ENCODE measurements at places on chromosomes 12 and 14. TPM values are rescaled to one million over a fixed set of nuclear protein-coding genes. Genes with fewer than 3 reads are reported as not detected.

GRCh38 chr12:24038211-24038997 lies 88.9 kb upstream of the SOX5 start:
- peaks cover 2% of the 10 kb centered on the region for H3K4me1 ChIP-seq
- no peaks in the 10 kb centered on the region for H3K27me3 ChIP-seq
- no peaks in the 10 kb centered on the region for H3K36me3 ChIP-seq
- DNase-seq = no peak

DNA sequence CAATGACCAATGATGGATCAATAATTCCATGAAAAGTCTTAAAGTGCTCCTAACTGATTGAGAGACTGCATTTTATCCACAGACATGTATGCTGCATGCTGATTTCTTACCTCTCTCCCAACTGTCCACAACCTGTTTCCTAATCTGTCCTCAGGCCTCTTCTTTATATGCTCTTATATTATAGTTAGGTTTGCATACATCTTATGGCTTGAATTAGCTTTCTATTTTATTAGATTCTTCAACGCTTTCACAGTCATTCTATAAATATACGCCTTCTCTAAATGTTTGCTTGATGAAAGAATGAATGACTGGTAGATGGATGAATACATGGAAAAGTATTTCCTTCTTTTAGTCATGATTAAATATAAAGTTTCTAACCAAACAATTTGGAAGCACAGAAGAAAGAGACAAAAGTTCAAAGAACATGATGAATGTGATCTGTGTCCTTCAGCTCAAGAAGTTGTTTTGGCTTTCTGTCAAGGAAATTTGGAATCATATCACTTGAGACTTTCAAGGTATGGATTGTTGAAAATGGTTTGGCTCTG lies 91.8 kb upstream of the NPAS3 start:
- no peak overlapping the region for H3K27ac ChIP-seq
- H3K27me3 ChIP-seq = no peaks in the 10 kb centered on the region
- no peaks in the 10 kb centered on the region for H3K4me1 ChIP-seq

DNA sequence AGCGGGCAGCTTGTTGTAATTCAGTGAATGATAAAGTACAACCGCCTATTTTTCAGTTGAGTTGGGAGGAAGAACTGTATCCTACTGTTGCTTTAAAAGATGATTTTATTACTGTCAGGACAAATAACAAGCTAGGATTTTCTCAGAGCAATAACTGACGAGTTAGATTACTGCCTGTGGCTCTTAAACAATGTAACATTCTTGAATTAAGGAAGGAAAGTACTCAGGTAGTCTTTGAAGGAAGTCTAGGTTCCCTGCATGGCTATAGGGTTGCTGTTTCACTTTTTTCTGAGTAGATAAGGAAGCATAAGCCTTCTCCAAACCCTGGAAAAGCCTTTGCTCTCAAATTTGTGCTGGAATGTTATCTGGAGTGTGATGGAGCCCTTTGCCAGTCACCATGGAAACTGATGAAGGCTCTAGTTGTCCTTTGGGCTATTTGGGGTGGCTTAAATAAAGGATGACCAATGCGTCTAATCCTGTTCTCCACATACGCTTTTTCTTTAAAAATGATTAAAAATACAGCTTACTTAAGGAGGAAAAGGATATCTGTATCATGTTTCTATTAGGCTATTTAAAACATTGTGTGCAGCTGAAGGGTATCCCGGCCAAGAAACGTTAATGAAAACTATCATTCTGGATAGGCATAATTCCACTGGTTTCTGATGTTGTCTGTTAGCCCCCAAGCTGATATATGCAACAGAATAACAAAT lies 17.7 kb downstream of the NUBPL start:
- no peak overlapping the region for H3K27ac ChIP-seq
- no peak for DNase-seq
- no peak overlapping the region for H3K4me3 ChIP-seq
- no peaks in the 10 kb centered on the region for H3K36me3 ChIP-seq

DNA sequence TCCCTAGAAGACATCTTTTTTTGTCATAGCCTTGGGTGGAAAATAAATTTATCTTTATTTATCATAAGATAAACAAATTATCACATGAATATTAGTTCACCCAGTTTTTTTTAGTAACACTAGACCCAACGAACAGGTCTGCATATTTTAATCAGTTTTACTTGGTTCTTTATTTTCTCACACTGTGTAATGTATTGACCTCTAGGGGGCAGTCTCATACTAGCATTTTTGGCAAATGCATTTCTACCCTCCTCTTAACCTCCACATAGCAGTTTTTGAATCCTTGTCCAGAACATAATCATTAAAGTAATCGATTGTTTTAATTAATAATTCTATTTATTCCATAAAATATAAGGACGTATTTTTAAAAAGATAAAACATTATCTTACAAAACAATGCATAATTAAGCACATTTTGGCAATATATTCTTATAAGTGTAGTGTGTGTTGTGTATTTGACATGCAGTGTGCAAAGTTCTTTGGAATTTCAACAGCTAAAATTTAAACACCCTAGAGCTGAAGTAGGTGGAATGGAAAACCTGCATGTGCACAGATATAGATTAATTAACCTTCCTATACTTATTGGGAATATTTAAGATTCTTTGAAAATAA lies 31.6 kb upstream of the PTPRQ start:
- no peak overlapping the region for H3K4me3 ChIP-seq
- no peaks in the 10 kb centered on the region for H3K36me3 ChIP-seq
- DNase-seq = no peak
- H3K27ac ChIP-seq = no peak overlapping the region
- no peaks in the 10 kb centered on the region for H3K27me3 ChIP-seq

DNA sequence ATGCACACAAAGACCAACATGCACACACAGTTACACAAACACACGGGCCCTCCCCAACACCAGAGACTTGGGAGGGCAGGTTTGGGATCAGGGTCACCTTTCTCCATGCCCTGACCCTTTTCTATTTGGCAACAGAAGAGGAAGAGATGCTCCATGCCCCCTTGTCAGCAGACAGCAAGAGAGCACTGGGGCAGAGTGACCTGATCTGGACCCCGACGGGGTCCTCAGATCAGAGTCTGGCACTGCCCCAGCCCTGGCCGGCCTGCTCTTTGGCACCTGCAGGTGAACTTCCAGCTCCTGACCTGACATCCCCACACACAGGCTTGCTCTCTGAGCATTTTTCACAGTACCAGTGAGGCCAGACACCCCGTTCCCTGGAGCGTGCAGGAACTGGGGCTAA lies 21.4 kb downstream of the ADCY6 start:
- no peaks in the 10 kb centered on the region for H3K27me3 ChIP-seq
- no peak overlapping the region for H3K27ac ChIP-seq
- DNase-seq = no peak
- H3K4me3 ChIP-seq = no peak overlapping the region

DNA sequence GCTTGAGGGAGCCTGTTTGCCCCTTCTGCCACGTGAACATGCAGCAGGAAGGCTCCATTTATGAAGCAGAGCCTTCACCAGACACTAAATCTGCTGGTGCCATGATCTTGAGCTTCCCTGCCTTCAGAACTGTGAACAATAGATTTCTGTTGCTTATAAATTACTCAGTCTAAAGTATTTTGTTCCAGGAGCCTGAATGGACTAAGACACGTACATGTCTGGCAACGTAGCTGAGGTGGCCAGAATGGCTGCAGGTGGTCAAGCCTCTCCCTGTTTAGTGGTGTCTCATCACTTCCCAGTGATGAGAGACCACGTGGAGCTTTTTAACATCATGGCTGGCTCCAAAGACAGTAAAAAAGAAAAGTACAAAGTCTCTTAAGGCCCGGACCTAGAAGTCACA lies 32.2 kb upstream of the SLC38A2 start:
- H3K4me1 ChIP-seq = no peaks in the 10 kb centered on the region
- no peaks in the 10 kb centered on the region for H3K27me3 ChIP-seq
- peak overlapping the region; percentile 12 for H3K27ac ChIP-seq
- H3K36me3 ChIP-seq = no peaks in the 10 kb centered on the region

DNA sequence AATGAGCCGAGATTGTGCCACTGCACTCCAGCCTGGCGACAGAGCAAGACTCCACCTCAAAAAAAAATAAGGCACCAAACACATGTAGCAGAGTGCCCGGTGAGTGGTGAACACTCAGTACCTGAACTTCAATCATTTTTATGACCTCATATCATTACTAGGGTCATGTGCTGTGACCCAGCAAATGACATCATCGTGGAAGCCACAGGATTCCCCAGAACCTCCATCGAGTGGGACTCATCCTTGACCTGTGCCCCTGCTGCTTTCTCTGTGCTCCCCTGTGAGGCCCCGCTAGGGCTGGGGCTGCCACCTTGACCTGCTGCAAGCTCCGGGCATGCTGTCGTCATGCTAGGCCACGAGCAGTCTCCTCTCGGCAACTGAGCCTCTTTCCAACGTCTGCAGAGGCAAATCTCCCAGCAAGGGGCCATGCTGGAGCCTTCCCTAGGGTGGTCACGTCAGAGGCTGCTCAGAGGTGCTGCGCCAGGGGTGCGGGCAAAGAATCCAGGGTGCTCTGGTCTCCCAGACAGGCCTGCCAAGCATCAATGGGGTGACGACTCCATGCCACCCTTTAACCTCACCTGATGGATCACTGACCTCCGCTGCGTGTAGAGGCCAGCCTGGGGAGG lies 18.5 kb downstream of the GLTP start:
- H3K4me3 ChIP-seq = no peak overlapping the region
- no peaks in the 10 kb centered on the region for H3K4me1 ChIP-seq
- H3K36me3 ChIP-seq = peaks cover 2% of the 10 kb centered on the region
- no peak overlapping the region for H3K27ac ChIP-seq
- no peak for DNase-seq
- no peaks in the 10 kb centered on the region for H3K27me3 ChIP-seq

GRCh38 chr14:20614038-20614840 lies 23.1 kb upstream of the RNASE12 start:
- H3K27ac ChIP-seq = peak overlapping the region; percentile 80
- no peaks in the 10 kb centered on the region for H3K27me3 ChIP-seq
- no peaks in the 10 kb centered on the region for H3K36me3 ChIP-seq
- H3K4me1 ChIP-seq = peaks cover 1% of the 10 kb centered on the region
- no peak for DNase-seq

DNA sequence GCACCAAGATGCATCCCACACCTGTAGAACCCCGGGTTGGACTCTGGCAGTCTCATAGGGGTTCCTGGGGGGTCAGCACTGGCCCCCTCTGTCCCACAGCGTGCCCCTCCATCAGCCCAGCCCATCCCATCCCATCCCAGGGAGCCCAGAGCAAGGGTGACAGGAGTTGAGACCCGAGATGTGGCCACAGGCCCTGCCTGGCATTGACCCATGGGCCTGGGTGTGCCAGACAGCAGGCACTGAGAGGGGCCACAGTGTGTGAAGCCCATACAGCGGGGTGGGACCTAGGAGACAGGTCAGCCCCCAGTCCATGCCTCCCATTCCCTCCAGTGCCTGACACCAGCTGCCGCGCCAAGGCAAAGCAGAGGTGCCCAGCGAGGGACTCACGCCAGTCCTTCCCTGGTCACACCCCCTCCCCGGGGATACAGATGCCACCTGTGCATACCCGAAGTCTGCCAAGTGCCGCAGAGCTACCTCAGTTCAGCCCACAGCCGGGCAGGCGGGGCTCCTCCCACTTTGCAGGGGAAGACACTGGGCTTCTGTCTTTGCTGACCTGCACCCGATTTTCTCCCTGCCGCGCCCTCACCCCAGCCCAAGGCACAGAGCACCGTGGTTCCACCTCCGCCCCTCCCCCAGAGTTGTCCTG lies 50.4 kb downstream of the CYP46A1 start:
- no peaks in the 10 kb centered on the region for H3K4me1 ChIP-seq
- H3K36me3 ChIP-seq = no peaks in the 10 kb centered on the region
- peak; percentile 71 for DNase-seq
- H3K4me3 ChIP-seq = no peak overlapping the region
- no peak overlapping the region for H3K27ac ChIP-seq
- H3K27me3 ChIP-seq = no peaks in the 10 kb centered on the region

DNA sequence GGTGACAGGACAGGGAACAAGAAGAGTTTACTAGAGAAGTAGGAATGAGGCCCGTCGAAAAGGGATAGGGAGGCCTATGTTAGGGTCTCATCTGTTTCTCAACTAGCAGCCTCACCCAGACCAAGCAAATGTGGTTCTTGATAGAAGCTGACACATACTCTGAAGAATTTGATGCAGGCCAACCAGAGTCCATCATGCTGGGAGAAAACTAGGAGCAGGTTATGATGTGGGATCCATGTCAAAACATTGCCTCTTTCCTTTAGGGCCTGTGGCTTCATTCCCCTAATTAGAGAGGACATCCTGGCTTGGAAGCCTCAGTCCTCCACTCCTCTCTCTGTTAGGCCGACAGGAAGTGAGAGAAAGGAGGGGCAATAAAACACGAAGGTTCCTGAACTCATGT lies 122.8 kb downstream of the NTF3 start:
- no peaks in the 10 kb centered on the region for H3K27me3 ChIP-seq
- no peak for DNase-seq
- H3K4me1 ChIP-seq = no peaks in the 10 kb centered on the region
- no peak overlapping the region for H3K4me3 ChIP-seq
- H3K27ac ChIP-seq = no peak overlapping the region

GRCh38 chr12:119786539-119786938 lies 90.6 kb downstream of the CIT start:
- no peaks in the 10 kb centered on the region for H3K4me1 ChIP-seq
- no peaks in the 10 kb centered on the region for H3K36me3 ChIP-seq
- no peak overlapping the region for H3K27ac ChIP-seq
- DNase-seq = no peak
- no peak overlapping the region for H3K4me3 ChIP-seq

- peak overlapping the region; percentile 79 for H3K27ac ChIP-seq
- H3K4me3 ChIP-seq = no peak overlapping the region
- no peaks in the 10 kb centered on the region for H3K36me3 ChIP-seq
Observed at GRCh38 chr14:68250927-68251768, 431.6 kb downstream of the RAD51B start.

DNA sequence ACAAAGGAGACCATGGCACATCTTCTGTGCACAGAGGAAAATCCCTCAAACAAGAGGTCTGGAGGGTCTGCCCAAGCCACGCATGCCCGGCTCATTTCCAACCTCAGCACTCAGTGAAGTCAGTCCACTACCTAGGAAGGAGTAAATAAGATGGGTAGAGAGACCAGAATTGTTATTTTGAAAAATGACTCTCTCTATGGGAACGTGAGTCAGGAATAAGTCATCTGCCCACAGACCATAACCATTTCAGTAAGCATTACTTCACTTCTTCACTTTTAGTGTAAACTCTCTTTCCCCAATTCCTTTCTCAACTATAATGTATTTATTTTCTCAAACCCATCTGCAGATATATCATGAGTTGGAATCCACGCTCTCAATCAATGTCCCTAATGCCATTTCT lies 1039.9 kb upstream of the USP15 start:
- H3K4me3 ChIP-seq = no peak overlapping the region
- H3K36me3 ChIP-seq = no peaks in the 10 kb centered on the region
- no peaks in the 10 kb centered on the region for H3K4me1 ChIP-seq
- H3K27me3 ChIP-seq = no peaks in the 10 kb centered on the region
- H3K27ac ChIP-seq = no peak overlapping the region
- DNase-seq = no peak

SLC8A3 gene
- total RNA-seq = 0.45 TPM

CFL2 gene
- total RNA-seq = 178 TPM

RASSF9 gene
- 6.5 TPM for total RNA-seq

LRRK2 gene
- total RNA-seq = 23.3 TPM

TAS2R46 gene
- total RNA-seq = 3.3 TPM

YARS2 gene
- total RNA-seq = 11.5 TPM

All from aorta (tissue), 5 donors.